Activated CD4-positive, alpha-beta T cell treated with anti-CD3 and anti-CD28 coated beads, Interleukin-10, Interleukin-2, amounts not matched to agents 100 ng/mL and 50 ng/mL, durations not matched to agents 16 hours and 8 hours (primary cell): ENCODE measurements at places on chromosomes 12 and 14.

- peak; percentile 83 for DNase-seq
Observed at GRCh38 chr12:51827925-51828818, 20.3 kb downstream of the FIGNL2 start.

- no peak for DNase-seq
Observed at GRCh38 chr12:148676-149416, 65.1 kb downstream of the SLC6A12 start.

GRCh38 chr14:64971943-64972791, at the start of gene RAB15:
TSS of gene RAB15 (minus strand) at chr14:64972336. CDS start at chr14:64972076, 260 bp downstream.
- DNase-seq = no peak

GRCh38 chr14:97633131-97633738, 836.1 kb downstream of the VRK1 start:
- no peak for DNase-seq

DNA sequence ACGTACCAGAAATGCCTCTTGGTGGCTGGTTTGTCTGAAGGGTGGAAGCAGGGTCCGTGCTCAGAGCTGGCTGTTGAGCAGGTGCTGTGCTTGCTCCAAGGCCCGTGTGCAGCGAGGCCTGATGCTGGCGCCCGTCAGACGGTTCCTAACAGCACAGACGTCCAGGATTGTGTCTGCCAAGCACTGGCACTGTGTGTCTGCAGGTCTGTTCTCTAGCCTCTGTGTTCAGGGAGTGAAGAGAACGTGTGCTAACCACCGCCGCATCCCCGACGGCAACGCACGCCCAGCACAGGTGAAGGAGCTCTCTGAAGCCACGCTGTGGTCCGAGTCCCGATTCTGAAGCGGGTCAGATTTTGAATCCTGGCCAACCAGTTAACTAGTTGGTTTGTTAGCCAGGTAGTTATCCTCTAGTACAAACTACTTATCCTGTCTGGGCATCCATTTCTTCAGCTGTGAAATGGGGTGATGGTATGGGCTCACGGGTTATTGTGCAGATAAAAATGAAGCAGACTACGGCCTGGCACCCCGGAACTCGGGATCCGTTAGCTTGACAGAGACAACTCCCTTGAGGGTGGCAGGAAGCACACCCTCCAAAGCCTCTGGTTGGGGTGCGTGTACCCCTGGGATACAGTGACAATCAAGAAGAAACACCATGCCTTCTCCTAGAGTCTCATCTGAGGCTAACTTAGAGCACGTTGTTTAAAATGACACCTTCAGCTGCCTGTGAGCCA, 18.6 kb upstream of the TDRD9 start:
- DNase-seq = no peak

- DNase-seq = no peak
Observed at GRCh38 chr14:77830692-77831091, 30.8 kb downstream of the ADCK1 start.

DNA sequence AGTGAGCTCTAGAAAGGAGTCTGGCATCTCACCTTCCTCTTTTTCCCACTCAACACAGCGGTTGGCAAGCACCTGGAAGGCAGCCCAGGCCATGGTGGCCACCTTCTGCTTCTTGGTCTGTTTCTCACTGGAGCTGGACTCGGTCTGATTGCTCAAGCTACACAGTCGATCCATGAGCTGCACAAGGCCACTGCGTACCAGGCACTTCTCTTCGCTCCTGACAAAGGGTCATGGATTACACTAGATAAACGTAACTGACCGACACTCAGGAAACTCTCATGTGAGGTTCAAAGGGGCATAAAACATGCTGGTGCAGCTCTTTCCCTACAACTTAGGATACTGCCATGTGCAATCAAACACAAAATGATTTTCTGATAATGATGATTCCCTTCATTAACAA, 113.7 kb downstream of the TRAFD1 start:
- no peak for DNase-seq

DNA sequence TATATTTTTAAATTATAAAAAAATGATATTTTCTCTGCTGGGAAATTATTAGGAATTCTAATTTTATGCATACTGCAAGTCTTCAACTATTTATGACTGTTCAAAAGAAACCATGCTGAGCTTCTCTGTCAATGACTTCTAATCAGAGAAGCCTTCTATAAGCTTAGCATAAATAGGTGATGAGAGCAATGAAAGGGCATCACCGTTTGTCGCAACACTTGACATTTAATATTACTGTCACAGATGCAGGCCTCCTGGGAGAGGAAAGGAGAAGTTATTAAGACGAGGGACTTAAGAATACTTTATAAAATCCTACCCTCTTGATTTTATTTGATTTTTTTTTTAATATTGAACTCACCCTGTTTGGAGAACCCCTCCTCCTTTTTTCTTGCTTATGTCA, 69.8 kb downstream of the CAPZA3 start:
- no peak for DNase-seq

- peak; percentile 45 for DNase-seq
Observed at GRCh38 chr14:76773188-76773885, 12.1 kb downstream of the VASH1 start.

DNA sequence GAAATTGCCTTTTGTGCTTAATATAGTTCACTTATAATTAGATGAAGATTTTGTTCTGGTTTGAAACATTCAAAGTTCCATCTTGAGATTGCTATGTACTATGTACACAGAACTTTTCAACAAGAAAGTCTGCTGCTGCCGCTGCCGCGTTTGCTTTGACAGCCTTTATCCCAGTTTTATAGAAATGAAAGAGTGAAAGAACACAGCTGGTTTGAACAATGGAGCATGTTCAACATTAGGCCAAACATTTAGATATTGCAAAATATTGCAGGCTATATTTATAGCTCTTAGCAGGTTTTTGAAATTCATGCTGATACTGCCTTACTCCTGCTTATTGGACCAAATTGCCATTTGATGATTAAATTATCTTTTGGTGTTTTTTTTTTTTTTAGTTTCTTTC, 299.8 kb upstream of the PRKD1 start:
- DNase-seq = no peak

GRCh38 chr12:124044809-124045321, 71.8 kb downstream of the ZNF664 start:
- no peak for DNase-seq

DNA sequence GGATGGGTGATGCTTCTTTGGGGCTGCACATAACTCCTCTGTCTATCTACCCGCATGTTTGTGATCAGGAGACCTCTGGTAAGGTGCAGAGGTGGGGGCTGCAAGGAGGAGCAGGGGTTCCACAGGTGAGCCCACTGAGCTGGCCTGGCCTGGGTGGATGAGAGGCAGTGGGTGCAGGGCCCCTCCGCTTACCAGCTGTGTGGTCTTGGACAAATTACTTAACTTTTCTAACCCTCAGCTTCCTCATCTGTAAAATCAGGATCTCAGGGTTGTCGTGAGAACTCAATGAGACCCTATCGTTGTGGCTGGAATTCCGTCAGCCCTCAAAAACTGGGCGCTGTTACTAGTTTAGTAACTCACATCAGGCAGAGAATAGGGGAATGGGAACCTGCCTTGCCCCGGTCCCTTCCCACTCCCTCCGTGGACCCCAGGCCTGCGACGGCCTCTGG, 7.5 kb downstream of the PTPN6 start:
- DNase-seq = no peak

- no peak for DNase-seq
Observed at GRCh38 chr14:51908086-51908485, 47.7 kb downstream of the GNG2 start.

GRCh38 chr12:106135075-106135474, 3.7 kb downstream of the NUAK1 start:
- DNase-seq = no peak

- no peak for DNase-seq
Observed at GRCh38 chr14:24325041-24325530, 9.8 kb downstream of the ADCY4 start.

DNA sequence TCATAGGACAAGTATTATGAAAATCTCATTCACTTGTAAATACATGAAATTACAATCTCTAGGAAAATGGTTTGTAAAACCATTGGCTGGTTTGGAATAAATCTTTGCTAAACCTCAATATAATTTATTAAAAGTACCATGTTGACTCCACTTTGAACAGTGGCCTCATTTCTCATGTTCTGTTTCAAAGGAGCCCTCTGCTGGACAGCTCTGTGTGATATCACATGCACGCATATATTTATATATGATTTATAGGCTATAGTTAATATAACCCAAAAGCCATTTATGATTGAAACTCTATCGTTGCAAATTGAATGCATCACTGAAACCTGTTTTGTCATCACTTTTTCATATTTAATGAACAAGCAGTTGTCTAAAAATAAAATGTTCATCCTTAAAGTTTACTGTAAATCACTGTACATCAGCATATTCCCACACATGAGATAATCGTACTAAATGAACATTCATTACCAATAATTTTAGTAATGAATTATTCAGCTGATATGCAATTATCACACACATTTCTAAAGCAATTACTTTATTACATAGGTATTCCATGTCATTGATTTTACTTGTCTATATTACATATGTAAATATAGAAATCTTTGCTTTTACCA, 493.8 kb downstream of the NPAS3 start:
- DNase-seq = peak; percentile 21

GRCh38 chr12:110917467-110917866, 2.9 kb downstream of the MYL2 start:
- DNase-seq = no peak

DNA sequence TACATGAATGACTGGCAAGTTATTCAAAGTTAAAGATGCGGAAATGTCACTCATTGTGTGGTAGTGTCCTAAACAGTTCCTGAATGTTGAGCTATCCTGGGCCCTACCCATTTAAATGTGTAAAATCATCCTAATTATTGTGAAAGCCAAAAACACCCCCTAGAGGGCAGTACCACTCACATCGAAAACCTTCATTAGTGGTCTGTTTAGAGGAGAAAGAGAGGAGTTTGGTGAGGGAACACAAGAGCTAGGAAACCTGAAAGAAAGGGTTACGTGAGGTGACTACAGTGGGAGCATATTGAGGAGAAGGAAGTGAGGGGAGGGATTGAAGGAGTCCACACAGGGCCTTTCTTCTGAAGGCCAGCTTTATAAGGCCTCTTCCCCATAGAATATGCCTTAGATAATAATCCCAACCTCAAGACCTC, 2.5 kb upstream of the TEP1 start:
- DNase-seq = peak; percentile 73

GRCh38 chr14:76201162-76201561, 49.4 kb downstream of the GPATCH2L start:
- DNase-seq = peak; percentile 31

GRCh38 chr14:97361958-97362357, 564.8 kb downstream of the VRK1 start:
- DNase-seq = no peak

DNA sequence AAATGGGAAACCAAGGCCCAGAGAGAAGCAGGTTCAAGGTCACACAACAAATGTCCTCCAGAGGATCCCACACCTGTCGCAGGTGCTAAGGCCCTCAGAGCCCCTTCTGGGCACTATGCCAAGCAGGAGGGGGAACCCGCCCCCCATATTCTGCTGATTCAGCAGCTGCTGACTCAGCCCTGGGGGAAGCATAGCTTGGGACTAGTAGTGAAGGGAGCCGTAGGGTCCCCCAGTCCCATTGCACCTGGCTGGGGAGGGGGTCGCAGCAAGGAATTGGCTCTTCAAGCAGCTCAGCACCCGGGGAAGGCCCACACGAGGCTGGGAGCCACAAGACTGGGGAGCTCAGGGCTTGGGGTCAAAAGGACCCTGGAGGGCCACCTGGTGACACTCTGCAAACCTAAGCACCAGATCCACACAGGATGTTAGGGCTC, 1.0 kb downstream of the RASAL1 start:
- no peak for DNase-seq

GRCh38 chr12:122029620-122030423, 8.1 kb downstream of the BCL7A start:
- DNase-seq = no peak

DNA sequence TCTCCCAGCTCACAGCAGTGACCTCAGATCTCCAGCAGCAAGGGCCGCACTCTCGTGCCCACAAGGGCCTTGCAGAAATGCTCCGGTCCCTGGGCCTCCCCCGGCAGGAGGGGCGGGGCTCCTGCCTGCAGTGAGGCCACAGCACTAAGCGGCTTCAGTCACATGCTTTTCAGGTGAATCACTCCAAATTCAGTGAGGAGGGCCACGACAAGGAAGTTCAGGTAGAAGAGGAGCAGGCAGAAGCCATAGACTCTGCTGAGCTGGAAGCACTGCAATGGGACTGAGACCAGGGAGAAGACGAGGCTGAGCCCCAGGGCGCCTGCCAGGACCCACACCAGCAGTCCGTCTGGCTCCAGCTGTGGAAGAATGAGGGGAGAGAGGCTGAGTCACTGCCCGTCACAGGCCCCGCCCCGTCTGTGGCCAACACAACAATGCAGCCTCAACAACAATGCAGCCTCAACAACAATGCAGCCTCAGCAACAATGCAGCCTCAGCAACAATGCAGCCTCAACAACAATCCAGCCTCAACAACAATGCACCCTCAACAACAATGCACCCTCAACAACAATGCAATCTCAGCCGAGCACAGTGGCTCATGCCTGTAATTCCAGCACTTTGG, 35.2 kb downstream of the SLC8B1 start:
- no peak for DNase-seq

DNA sequence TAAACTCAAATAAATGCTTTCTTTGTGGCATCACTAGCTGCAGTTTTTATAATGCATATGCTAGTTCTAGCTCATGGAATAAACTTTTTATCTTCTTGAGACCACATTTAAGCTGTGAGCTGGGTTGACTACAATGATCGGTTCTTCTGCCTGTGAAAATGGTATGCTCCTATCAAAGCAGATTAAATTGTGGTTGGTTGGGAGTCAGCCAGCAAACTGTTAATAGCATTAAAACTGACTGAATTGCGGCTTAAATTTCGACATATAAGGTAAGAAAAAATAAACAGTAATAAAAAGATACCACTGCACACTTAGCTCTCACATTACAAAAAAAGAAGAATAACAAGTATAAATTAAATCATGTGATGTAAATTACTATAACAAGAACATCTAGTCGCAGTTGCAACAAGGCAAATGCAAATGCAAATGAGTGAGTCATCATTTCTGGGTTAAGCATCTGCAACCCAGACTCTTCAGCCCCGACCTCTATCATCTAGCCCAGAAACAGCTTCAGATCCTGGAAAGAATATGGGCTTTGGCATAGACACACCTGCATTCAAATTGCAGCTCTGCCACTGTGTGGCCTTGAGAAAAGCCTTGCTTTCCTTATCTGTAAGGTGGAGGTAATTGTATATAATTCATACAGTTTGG, 19.8 kb upstream of the DHRS7 start:
- no peak for DNase-seq

- peak; percentile 96 for DNase-seq
Observed at GRCh38 chr12:88299567-88300101, 157.5 kb downstream of the TMTC3 start.

DNA sequence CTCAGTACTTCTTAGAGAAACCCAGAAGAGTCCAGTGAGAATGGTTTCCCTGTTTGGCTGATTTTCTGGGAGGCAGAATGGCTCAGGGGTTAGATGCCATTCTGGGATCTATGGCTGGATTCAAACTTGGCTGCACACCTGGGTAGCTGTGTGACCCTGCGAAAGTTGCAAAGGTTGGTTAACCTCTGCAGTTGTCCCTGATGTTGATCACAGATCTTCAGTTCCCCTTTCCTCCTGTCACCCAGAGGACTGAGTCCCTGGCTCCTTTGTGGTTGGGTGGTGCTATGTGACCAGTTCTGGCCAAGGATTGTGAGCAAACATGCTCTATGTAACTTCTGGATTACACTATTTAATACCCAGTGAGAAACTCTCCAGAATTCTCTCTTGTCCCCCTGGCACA, 418.0 kb downstream of the RGS6 start:
- no peak for DNase-seq
